ENCODE measurements at places on chromosomes 7 and 10. TPM values are rescaled to one million over a fixed set of nuclear protein-coding genes. Genes with fewer than 3 reads are reported as not detected.

ERVW-1 gene
- polyA plus RNA-seq: 0.06 TPM

GPNMB gene
- polyA plus RNA-seq: not detected

GSTO1 gene
- polyA plus RNA-seq: 101 TPM

MOGAT3 gene
- not detected for polyA plus RNA-seq

EMX2 gene
- polyA plus RNA-seq: not detected

SH3PXD2A gene
- 1.2 TPM for polyA plus RNA-seq

ACSM6 gene
- not detected for polyA plus RNA-seq

TMEM270 gene
- not detected for polyA plus RNA-seq

CTTNBP2 gene
- not detected for polyA plus RNA-seq

BHLHA15 gene
- polyA plus RNA-seq: 5.3 TPM

PAPOLB gene
- polyA plus RNA-seq: not detected

RAMP3 gene
- polyA plus RNA-seq: not detected

MCM7 gene
- polyA plus RNA-seq: 33.4 TPM

GNGT1 gene
- not detected for polyA plus RNA-seq

TRPV5 gene
- polyA plus RNA-seq: not detected

COMTD1 gene
- 8.5 TPM for polyA plus RNA-seq

C10orf143 gene
- 21.1 TPM for polyA plus RNA-seq

TRIM50 gene
- polyA plus RNA-seq: not detected

RBP3 gene
- not detected for polyA plus RNA-seq

PTPRN2 gene
- polyA plus RNA-seq: 1.6 TPM

CCNJ gene
- 1.1 TPM for polyA plus RNA-seq

FRAT2 gene
- 7.3 TPM for polyA plus RNA-seq

MPP7 gene
- polyA plus RNA-seq: 2.3 TPM

SLC39A12 gene
- not detected for polyA plus RNA-seq

IGFBP3 gene
- 0.33 TPM for polyA plus RNA-seq

ZNF33B gene
- polyA plus RNA-seq: 6.7 TPM

YAE1 gene
- polyA plus RNA-seq: 11.5 TPM

CDNF gene
- 1.1 TPM for polyA plus RNA-seq

CUZD1 gene
- 1.0 TPM for polyA plus RNA-seq

SLC13A1 gene
- not detected for polyA plus RNA-seq

PIK3CG gene
- polyA plus RNA-seq: 27.7 TPM

CASTOR2 gene
- not detected for polyA plus RNA-seq

Data from IgD-negative memory B cell (primary cell).